ENCODE measurements at places on chromosomes 5 and 9.

DNA sequence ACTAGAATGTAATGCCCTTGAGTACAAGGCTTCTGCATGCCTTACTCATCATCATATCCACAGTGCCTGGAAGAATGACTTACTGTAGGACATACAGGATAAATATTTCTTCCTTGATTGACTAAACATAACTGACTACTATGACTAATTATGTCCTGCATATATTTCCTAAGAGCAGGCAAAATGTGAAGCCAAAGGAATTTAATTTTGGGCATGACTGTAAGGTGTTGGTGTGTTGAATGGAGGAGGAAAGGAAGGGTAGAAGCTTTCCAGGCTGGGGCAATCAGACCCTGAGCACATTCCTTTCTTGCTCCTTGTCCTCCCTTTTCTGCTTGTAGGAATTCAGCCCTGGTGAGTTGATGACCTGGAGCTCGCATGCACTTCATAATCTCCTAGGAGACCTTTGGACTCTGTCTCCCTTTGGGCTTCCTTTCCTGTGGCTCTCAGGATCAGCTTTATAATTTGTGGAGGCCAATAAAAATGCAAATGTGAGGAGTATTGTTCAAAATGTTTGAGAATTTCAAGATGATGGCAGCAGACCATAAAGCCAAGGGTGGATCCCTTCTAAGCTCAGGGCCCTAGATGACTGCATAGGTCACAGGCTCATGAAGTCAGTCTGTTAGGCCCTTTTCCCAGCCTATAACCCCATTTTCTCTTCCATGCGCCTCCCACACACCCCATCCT is 174.0 kb downstream of the HMHB1 start:
- no peak for DNase-seq

- DNase-seq, result no peak
These were observed 192.1 kb upstream of the DMRT1 start for GRCh38 chr9:649128-650074.

DNA sequence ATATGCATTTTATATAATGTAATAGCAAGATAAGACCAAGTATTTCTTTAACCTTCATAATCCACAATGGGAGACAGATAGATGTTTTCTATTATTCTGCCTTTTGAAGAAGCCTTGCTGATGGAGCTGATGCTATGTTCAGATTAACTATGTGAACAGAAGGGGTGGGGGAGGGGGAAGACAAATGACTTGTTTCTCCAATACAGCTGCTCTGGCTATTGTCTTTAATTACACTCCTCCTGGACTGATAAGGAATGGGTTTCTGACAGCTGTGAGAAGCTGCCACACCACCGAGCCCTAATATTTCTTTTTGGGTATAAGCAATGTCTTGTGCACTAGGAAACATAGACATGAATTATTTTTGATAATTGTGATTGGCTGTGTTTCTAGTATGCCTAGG is 62.0 kb downstream of the CAVIN4 start:
- DNase-seq, result no peak

GRCh38 chr9:93574900-93575795 is 1.2 kb upstream of the PHF2 start:
- no peak for DNase-seq

- no peak for DNase-seq
These were observed 23.7 kb downstream of the CCDC171 start for GRCh38 chr9:15576350-15577050.

DNA sequence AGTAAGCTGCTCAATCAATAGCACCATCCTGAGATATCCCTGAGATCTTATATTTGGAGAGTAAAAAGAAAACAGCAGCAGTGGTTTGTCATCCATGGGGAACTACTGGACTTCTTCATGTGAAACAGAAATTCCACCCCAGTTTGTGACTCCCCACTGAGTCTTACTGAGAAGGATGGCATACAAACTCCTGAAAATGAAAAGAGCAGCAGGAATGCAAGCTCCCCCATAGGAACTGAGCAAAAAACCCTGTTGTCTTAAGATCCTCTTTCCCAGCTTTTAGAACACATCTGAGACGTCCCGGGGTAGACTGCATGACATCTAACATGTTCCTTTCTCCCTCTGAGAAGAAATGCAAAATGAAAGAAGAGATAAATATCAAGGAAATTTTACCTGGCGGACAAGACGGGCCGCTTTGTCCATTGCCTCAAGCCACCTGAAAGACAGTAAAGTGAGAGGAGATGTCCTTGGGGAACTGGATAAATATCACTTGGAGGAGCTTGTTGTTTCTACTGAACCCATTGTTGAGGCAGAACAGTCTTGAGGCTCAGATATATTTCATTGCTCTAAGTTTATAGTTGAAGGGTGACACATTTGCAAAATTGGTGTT is 117.1 kb downstream of the NUDT12 start:
- no peak for DNase-seq

DNA sequence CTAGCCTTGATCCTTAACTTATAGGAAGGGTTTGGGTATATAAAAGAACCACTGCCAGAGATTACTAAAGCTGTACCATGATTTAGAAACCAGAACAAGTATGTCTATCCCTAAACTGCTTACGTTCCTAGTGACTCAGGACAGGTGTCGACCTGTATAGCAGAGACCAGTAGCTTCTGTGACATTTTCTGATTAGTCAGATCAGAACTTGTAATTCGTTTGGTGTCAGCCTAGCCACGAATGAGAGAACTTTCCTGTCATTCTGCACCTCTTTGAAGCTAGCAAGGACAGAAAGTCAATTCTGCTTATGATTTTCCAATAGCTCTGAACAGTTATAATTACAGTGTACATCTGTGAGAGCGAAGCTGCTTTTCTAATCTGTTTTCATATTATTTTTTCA is 39.5 kb downstream of the PRKACG start:
- DNase-seq, result no peak

DNA sequence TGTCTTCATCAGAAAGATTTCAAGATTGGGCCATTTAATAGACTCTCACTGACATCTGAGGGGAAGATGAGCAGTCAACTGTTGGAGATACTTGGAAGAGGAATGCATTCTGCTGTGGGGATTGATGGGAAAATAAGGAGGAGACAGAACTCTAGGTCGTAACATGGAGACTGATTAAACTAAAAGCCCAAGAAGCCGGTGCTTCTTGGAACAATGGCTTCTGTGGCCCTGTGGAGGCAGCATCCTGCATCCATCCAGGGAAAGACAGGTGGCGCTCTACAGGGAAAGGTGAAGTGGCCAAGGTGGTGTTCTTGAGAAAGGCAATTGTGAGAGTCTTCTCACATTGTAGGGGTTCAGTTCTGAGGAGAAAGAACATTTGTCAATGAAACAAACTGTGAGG is 31.3 kb downstream of the ZFAND5 start:
- no peak for DNase-seq

GRCh38 chr5:132098151-132098594 is 24.6 kb downstream of the CSF2 start:
- DNase-seq, result no peak

DNA sequence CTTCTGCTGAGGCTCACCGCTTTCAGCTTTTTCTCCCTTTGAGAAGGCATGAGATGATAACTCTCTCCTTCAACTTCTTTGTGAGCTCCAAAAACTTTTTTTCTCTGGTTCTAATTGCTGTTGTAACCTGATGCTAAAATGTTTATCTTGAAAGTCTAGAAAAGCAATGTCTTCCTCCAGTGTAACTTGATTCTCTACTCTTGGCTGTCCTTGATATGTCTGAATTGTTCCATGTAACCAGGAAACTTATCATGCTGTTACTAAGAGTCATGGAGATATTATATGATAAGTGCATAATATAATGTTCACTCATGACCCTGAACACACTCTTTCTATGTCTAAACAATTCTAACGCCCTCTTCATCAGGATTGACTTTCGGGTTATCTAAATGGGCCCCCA is 128.0 kb upstream of the ABCA1 start:
- DNase-seq, result no peak

- no peak for DNase-seq
These were observed 93.6 kb upstream of the PITX1 start for GRCh38 chr5:135127439-135128240.

DNA sequence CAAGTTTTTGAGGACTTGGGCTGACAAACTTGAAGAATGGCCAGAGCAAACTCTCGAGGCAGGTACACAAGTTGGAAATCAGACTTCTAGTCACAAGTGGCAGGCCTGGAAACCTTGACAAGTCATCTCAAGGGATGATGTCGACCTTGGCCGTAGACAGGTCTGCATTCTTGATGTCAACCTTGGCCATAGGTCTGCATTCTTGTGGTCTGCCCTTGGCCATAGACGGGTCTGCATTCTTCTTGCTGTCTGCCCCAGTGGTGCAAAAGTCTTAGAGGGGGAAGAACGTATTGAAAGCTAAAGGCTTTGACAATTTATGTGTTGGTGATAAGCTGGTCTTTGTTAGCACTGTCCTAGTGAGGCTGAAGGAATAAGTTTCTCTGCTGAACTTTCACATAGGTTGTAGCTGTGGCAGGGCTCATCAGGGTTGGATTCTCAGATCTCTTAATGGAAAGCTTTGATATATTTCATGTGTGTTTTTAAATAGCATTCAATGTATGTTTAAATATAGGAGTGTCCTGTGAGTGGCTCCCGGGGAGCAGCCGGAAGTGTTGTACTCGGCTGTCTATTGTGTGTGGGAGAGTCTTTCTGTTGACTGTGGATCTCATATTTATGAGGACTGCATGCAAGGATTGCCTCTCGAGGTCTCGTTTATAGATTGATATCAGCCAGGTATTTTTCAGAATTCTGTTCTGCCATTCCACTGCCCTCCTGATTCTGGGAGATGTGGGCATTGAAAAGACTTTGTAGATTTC is 27.0 kb downstream of the SUB1 start:
- no peak for DNase-seq

DNA sequence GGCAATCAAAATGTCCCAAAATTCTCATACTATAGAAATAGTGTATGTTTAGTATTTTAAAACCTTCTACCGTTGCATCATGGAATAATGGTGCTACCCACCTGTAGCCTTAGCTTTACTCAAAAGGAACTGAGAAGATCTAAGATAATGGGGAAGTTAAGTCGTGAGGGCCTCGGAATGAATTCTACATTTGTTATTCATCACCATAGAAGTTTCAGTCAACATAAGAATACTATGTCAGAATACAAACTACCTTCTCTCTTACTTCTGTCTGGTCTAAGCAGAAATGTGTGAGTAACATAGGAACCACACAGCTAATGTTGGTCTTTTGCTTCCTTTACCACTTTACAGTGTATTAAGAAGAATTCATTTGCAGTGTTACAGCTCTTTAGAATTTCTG is 43.2 kb downstream of the RFK start:
- no peak for DNase-seq
